ENCODE measurements at places on chromosomes 4 and X.

- DNase-seq = no peak
Measured at GRCh38 chrX:155218777-155219176, 2.5 kb downstream of the VBP1 start.

- DNase-seq = no peak
Measured at GRCh38 chrX:123138473-123138872, 45.6 kb upstream of the GRIA3 start.

- no peak for DNase-seq
Measured at GRCh38 chr4:89899152-89899551, 4.5 kb downstream of the MMRN1 start.

DNA sequence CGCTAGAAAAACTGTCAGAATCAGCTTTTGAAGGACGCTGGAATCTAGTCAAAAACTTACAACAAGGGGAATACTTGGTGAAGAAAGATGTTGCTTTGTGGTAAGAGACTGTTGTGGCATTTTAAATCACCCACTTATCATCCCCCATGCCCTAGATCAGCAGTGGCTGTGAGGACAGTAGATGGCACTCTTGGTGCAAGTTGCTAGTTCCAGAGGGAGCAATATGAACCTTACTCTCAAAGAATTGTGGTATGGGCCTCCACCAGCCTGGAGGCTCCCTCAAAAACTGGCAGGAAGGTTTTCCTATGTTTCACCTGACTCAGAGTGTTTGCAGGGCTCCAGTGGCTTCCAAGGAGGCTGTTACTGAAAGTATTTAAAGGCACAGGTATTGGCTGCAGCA, 37.7 kb upstream of the SLC16A2 start:
- DNase-seq = peak; percentile 0

DNA sequence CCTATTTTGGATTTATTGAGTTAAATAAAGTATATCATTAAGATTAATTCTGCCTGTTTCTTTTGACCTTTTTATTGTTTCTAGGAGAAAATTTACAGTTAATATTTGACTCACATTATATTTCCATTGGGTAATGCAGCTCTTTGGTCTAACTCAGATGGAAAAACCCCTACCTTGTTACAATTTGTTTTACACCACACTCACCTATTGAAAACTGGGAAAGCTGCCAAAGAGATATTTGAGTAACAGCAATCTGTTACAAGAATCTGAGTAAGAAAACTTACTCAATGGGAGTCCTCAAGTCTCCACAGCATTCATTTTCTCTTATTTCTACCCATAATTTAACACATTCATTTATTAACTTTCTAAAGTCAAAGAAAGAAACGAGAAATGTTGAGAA, 108.0 kb upstream of the TLL1 start:
- no peak for DNase-seq

DNA sequence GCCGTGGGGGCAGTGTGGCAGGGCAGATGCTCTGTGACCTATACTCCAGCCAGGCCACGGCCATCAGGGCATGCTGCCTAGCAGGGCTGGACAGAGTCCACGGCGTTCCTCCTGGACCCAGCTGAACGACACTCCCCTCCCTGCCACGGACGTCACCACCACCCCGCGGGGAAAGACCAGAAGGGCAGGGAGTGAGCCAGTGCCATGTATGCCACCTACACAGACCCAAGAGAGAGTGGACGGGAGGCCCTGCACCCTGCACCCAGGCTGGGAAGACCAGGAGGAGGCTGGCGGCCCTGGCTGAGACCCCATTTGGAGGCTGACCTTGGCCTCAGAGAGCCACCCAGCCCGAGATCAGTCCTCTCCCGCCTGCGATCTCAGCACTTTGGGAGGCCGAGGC, 101.9 kb downstream of the FAM53A start:
- no peak for DNase-seq

Data from amygdala (tissue), 56 donors.